ENCODE measurements at places on chromosomes 5 and 9.

GRCh38 chr5:115374057-115374775, 77.8 kb upstream of the CCDC112 start:
- no peak for DNase-seq

DNA sequence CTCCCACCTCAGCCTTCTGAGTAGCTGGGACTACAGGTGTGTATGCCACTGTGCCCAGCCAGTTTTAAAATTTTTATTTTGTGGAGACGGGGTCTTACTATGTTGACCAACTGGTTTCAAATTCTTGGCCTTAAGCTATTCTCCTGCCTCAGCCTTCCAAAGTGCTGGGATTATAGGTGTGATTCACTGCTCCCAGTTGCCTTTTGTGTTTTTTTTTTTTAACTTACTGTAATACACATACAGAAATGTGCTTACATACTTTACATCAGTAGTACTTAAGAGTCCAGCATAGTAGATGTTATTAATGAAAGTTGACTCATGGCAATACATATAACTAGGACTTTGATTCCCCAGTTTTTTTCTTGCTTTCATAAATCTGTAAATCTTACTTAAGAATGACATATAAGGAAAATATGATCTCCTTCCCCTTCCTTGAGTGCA, 4.7 kb downstream of the MAN2A1 start:
- DNase-seq: no peak

GRCh38 chr5:20972419-20972925, 984.5 kb upstream of the CDH18 start:
- DNase-seq: no peak

GRCh38 chr5:112049738-112050137, 292.7 kb upstream of the NREP start:
- no peak for DNase-seq

- no peak for DNase-seq
Observed at GRCh38 chr9:88658311-88658822, 123.4 kb downstream of the NXNL2 start.

DNA sequence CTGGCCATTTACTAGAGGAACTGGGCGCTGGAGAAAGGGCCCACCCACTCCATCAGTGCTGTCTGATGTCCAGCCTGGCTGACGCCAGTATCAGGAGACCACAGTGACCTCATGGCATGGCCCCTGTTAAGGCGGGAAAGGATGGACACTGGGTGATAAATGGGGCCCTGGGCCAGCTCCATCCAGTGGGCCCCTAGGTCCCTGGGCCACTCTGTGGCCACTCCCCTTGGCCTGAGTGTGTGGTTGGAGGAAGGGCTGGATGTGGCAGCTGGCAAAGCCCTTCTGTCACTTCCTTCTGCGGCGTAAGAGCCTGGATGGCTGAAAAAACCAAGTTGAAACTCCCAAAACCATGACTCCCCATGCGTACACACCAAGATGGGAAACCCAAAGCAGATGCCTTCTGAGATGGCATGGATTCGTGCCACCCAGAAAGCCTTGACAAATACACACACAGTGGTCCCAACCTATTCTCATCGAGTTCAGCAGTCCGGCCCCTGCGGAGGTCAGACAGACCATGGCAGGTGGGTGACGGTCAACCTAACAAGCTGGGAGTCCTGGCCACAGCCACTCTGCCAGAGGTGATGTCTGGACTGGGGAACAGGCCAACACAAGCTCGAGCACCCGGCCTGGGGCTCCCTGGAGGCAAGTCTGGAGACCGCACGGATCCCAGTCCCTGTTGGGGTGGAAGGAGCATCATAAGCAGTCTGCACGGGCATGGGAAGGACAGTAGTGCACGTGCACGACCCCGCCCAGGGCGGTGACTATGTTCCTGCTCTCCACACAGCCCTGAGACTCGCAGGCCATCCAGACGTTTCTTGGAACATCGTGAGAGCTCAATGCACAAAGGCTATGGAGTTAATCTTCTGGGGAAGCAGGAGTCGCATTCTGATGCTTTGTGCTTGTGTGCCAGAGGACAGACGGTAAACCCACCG, 45.2 kb upstream of the NOTCH1 start:
- no peak for DNase-seq

GRCh38 chr9:132364068-132364467, 9.3 kb upstream of the SETX start:
- no peak for DNase-seq

GRCh38 chr5:112010475-112010874, 253.5 kb upstream of the NREP start:
- no peak for DNase-seq

DNA sequence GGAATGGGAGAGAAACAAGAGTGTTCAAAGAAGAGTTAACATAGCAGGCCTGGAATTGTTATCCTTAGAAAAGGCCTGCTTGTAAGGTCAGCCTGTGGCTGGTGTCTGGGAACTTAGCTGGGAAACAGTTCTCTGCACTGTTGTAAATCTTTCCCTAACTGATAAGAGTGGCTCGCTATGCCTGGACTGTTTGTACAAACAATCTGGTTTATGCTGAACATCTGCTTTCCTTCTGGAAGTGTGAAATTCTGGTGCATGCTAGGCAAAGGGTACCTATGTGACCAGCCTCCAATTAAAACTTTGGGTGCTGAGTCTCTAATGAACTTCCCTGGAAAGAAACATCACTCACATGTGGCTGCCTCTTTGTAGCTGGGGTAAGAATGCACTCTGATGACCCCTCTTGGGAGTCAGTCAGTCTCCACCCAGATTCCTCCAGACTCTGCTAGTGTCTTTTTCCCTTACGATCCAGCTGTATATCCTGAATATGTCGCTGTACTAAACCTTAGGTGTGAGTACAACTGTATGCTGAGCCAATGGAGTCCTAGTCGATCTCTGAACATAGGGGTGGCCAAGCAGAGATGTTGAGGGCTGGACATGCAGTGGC, 16.5 kb downstream of the SPARC start:
- DNase-seq: no peak

GRCh38 chr5:19928562-19929421, 59.2 kb downstream of the CDH18 start:
- DNase-seq: no peak

GRCh38 chr5:98108497-98108896, 665.0 kb upstream of the RGMB start:
- DNase-seq: no peak

DNA sequence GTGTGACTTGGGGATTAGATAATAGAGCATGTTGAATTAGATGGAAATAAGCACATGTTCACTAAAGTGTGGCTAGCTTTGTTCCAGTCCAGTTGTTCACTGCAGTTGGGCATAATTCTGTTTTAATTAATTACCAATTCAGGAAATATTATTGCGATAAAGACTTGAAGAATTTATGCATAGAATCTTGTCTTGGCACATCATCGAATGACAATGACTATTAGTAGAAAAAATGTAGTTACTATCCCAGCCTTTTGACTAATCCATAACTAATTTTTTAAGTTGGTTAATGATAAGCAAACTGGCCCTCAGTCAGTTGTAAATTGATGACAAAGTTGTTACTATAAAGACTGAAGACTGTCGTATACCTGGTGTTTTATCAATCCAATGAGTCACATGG, 10.5 kb downstream of the LNPEP start:
- DNase-seq: no peak

DNA sequence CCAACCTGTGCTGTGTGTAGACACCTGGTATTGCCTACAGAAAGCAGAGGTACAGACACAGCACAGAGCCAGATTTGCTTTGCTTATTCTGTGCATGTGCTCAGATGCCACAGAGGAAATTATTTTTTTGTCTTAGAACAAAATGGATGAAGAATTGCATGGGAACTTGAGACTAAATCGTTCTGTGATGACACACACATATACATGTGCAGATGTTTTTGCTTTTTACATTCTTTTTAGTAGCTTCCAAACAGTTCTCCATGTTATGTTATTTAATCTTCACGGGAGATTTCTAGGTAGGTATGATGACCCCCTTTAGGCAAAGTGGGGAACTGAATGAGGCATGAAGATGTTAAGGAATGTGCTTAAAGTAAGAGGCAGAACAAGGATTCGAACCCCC, 221.5 kb upstream of the PANK3 start:
- no peak for DNase-seq

DNA sequence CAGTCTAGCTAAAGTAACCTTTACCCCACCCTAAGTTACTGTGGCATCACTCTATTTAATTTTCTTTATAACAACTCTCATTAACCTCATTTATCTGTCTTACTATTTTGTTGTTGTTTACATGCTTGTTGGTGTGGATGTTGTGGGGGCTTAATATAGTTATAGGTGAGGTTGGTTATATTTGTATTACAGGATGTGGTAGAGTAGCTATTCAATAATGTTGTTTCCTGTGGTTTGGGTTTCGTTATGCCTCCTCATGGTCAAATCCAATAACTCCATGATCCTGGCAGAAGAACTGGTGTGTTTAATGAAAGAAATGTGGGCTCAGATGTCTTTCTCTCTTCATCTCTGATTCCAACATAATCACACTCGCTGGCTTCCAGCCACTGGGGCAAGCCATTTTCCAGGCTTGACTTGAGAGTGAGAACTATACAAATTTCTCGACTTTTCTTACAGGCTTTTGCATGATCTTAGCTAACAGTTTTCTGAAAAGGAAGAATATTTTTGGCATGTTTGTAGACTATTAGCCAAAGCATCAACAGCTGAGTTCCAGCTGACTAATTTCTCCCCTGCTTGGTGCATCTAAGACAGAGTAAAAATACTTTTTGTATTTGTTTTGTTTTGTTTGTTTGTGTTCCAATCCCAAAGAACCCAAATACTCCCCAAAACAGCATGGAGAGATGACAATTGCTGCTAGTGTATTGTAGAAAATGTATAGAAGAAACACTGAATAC, 303.7 kb upstream of the PAPPA start:
- no peak for DNase-seq

DNA sequence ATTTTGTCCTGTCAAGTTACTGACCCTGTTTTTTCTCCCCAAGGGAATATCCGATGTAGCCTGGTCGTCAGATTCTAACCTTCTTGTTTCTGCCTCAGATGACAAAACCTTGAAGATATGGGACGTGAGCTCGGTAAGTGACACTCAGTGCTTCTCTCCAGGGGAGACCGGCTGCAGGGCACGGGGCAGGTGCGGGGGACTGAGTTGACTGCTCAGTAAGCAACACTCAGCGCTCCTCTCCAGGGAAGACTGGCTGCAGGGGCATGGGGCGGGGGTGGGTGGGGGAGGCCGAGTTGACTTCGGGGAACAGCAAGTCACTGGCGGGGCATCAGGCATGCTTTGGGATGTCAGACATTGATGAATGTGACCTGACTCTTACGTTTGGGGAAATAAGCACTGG, 6.0 kb downstream of the WDR5 start:
- no peak for DNase-seq

Measured in stimulated activated CD8-positive, alpha-beta memory T cell treated with anti-CD3 and anti-CD28 coated beads, Interleukin-15, amount 100 ng/mL, for 48 hours (primary cell).